ENCODE measurements at places on chromosomes 4 and X.

GRCh38 chr4:66097218-66097617 is 426.9 kb upstream of the EPHA5 start:
- DNase-seq = no peak

DNA sequence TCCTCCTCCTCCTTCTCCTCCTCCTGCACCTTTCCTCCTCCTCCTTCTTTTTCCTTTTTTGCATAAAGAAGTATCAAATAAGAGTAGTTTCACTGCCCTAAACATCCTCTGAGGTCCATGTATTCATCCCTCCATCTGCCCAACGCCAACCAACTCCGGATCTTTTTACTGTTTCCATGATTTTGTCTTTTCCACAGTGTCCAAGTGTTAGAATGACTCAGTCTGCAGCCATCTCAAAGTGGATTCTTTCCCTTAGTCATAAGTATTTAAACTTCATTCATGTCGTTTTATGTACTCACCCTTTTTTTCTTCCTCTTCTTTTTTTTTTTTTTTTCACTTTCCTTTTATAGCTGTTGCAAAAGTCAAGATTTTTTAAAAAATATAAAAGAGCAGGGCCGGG is 12.9 kb downstream of the CSF2RA start:
- no peak for DNase-seq

DNA sequence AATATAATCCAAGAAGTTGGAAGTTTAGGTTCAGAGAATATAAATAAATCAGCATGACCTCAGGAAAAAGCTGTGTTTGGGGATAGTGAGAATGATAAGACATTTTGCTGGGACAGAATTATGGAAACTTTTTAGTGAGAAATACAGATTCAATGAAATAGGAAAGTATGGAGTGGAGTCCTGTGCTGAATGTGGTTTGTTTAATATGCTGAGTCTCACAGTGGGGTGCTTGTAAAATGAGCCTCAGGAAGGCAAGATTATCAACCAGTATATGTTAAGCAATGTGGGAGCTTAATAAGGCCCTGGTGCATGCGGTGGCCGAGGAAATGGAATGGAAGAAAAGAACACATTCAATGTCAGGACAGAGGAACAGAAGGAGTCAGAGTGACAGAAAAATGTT is 1554.7 kb upstream of the TENM3 start:
- no peak for DNase-seq

GRCh38 chrX:30822764-30823163 is 66.3 kb downstream of the TAB3 start:
- DNase-seq = no peak

GRCh38 chrX:42028109-42028508 is 104.8 kb upstream of the CASK start:
- DNase-seq = no peak

- DNase-seq = no peak
Observed at GRCh38 chrX:153560000-153560399, 38.9 kb downstream of the CCNQ start.

GRCh38 chrX:48532161-48532560 is 7.4 kb upstream of the TBC1D25 start:
- DNase-seq = no peak

GRCh38 chrX:24988314-24988713 is 27.5 kb downstream of the ARX start:
- DNase-seq = no peak

- peak; percentile 1 for DNase-seq
Observed at GRCh38 chrX:6225288-6225910, 3.3 kb downstream of the NLGN4X start.

GRCh38 chr4:26813698-26814097 is 46.9 kb upstream of the STIM2 start:
- DNase-seq = no peak

DNA sequence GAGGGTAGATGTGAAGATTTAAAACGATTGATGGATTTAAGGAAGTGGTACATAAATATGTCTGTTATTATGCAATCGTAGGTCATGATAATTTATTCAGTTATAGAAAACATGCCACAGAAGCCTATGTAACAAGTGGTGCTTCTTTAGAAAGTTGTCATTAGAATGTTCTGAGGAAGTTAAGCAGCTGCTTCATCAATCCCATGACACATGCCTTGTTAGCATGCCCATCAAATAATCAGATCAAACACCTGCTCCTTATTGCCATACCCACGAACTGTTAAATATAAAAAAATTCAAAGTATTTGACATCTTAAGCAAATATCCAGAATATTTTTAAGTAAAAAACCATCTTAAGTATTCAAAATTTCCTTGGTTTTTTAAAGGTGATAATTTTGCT is 76.4 kb upstream of the MYOZ2 start:
- no peak for DNase-seq

DNA sequence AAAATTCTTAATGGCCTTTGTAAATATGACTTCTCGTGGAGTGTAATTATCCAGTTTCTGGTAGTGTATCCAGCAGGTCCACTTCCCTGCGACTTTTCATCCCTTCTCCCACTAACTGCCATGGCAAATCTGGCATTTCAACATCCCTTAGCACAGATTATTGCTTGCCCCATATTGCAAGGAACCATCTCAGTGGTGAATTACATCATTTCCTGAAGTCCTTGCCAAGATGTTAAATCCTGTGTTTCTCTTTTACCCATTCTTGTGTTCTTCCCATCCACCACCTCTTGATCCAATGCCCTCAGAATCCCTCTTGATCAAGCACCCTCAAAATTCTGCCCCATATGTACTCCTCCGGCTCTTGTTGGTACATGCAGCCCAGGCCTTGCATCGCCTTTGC is 88.1 kb upstream of the ZNF81 start:
- no peak for DNase-seq

DNA sequence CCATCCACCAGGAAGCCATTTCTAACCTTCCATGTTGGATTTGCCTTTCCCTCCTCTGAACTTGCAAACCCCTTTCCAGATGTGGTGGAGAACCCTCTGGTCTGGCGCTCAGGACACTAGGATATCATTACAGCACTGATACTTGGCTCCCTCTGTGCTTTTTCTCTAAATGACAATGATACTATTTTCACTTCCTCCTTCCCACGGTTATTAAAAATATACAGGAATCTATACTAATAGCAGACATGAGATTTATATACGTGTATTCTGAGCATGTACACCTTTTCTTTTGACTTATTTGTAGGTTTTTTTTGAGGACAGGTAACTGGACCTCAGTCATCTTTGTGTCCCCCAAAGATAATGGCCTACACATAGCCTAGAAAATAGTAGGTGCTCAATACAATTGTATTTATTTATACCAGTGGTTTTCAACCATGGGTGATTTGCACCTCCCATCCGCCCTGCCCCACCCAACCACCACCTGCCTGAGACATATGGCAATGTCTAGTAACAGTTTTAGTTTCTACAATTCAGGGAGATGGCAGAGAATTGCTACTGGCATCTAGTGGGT is 60.4 kb upstream of the PLAC8 start:
- no peak for DNase-seq

- no peak for DNase-seq
Observed at GRCh38 chr4:75004755-75005668, 72.1 kb downstream of the PARM1 start.

DNA sequence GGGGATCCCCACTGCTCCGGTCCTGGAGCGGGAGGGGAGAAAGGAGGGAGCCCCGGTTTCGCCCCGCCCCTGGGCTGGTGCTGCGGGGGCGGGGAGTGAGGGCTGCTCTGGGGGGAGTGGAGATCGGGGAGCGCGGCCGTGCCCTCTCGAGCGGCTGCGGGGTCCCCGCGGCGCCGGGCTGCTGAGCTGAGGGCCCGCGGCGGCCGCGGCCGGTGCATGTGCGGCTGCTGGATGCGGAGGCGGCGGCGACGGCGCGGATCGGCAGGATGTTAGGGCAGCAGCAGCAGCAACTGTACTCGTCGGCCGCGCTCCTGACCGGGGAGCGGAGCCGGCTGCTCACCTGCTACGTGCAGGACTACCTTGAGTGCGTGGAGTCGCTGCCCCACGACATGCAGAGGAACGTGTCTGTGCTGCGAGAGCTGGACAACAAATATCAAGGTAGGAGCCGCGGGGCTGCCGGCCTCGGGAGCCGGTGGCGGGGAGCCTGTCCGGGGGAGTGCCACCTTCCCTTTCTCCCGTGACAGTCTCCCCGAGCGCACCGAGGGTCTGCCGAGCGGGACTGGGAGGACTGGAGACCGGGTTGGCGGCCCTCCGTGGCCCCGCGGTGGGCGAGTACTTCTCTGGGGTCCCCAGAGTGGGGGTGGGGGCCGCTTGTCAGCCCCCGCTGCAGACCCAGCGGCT is at the start of gene ING2:
Gene ING2 (plus strand): TSS at position 129 of the 681 bp plus-strand sequence. CDS start 138 bp downstream, at position 267.
- DNase-seq = peak; percentile 91

DNA sequence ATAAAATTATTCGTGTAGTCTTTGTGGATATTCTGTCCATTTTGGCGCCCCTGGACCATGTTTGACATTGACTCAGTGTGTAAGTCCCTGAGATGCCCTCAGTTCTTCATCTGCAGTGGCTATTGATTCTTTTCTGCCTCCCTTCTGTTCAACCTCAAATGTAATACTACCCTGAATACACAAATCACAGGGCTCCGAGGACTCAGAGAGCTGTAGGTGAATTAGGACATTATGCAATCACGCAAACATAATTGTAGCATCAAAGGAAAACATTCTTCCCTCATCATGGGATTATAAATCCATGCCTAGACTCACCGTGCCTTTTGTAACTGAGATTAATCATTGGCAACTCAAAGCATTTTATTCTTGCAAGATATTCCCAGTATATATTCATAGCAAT is 161.4 kb upstream of the PACRGL start:
- DNase-seq = no peak
